Right cardiac atrium (tissue), 5 donors: ENCODE measurements at places on chromosomes 11 and 22. TPM values are rescaled to one million over a fixed set of nuclear protein-coding genes. Genes with fewer than 3 reads are reported as not detected.

Gene MUC2
- 0.03 TPM for total RNA-seq

Gene HTR3B
- not detected for total RNA-seq

Gene APOBEC3H
- not detected for total RNA-seq

Gene KRTAP5-2
- total RNA-seq: not detected

Gene RHOD
- total RNA-seq: 43.4 TPM

Gene SCN2B
- total RNA-seq: 4.3 TPM

Gene POTEH
- total RNA-seq: not detected

Gene PRR33
- total RNA-seq: 0.25 TPM

Gene EIF3F
- total RNA-seq: 175 TPM

Gene THRSP
- total RNA-seq: 7.3 TPM

Gene TRIM6
- total RNA-seq: 0.81 TPM

Gene CARNS1
- 5.1 TPM for total RNA-seq

Gene SLC29A2
- 28.2 TPM for total RNA-seq

Gene BACE1
- 14.4 TPM for total RNA-seq

Gene NAP1L4
- total RNA-seq: 147 TPM

Gene TSSK2
- not detected for total RNA-seq

Gene SERPING1
- 191 TPM for total RNA-seq

Gene OR52K2
- 0.29 TPM for total RNA-seq
